Substantia nigra (tissue), 51 donors: ENCODE measurements at places on chromosomes 5 and 9.
A peak's percentile ranks its signal among the peaks of the same experiment; 100 is the strongest.

DNA sequence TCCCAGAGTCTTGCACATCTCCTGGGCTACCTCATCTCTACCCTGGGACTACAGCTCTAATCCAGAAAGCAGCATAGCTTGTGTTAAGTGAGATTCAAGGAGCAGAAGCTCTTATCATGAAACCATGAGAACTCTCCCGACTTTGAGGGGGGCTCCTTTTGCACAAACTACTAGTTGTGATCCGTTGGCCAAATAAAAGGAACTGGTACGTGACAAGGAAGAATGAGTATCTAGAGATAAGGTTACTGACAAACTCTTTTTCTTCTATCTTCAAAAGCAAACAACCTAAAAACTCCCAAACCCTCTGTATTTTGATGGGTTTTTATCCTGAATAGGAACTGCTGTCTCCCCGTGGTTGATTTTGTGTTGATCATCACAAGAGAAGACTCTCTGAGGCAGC is 168.5 kb downstream of the SLC24A2 start:
- DNase-seq, result no peak

- no peak for DNase-seq
Observed at GRCh38 chr5:94267350-94267899, 351.0 kb downstream of the KIAA0825 start.

GRCh38 chr9:11142965-11143738 is 530.4 kb upstream of the PTPRD start:
- DNase-seq, result no peak

GRCh38 chr9:81045658-81046057 is 643.7 kb downstream of the TLE1 start:
- DNase-seq, result no peak

GRCh38 chr9:73154722-73155121 is 3.1 kb downstream of the ANXA1 start:
- DNase-seq, result no peak

DNA sequence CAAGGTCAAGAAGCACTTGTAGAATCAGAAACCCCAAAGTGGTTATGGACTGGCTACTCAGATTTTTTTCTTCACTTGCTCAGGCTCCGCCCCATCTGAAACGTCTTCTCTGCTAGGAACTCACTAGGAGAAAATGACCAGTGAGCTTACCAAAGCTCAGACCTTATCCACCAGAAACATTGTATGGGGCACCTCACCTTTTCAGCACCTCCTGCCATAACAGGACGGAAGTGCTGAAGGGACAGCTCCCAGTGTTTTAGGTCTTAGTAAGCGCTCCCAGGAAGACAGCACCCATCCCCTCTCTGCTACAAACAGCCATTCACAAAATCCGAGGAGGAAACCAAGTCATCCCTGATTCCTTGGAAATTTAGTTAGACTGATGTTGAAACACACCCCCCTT is 1.2 kb upstream of the GABRA1 start:
- no peak for DNase-seq

- DNase-seq, result no peak
Observed at GRCh38 chr9:70402213-70402612, 12.2 kb downstream of the KLF9 start.

DNA sequence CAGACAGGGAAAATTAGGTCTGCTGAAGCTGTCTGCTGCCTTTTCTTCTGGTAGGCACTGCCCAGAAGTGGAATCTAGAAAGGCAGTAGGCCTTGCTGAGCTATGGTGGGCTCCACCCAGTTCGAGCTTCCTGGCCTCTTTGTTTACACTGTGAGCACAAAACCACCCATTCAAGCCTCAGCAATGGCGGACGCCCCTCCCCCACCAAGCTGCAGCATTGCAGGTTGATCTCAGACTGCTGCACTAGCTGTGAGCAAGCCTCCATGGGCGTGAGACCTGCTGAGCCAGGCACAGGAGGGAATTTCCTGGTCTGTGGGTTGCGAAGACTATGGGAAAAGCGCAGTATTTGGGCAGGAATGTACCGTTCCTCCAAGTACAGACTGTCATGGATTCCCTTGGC is 18.5 kb downstream of the AGTPBP1 start:
- DNase-seq, result peak; percentile 7

GRCh38 chr5:67015541-67016191 is 180.9 kb downstream of the CD180 start:
- DNase-seq, result no peak

DNA sequence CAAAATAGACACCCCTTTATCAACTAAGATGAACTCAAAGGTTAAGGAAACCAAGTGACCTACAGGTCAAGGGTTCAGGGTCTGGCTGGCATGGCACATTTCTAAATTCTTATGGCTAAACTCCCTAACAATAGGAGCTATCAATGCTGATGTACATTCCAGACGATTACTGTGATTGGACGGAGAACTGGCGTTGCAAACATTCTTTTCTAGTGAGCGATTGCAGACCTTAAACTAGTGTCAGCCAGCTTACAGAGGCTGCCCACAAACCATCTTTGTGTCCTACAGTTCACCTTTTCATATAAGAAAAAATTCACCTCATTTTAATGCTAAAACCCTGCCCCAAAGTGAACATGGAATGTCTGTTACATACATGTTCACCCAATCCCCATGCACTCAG is 382.9 kb downstream of the MAT2B start:
- DNase-seq, result no peak

DNA sequence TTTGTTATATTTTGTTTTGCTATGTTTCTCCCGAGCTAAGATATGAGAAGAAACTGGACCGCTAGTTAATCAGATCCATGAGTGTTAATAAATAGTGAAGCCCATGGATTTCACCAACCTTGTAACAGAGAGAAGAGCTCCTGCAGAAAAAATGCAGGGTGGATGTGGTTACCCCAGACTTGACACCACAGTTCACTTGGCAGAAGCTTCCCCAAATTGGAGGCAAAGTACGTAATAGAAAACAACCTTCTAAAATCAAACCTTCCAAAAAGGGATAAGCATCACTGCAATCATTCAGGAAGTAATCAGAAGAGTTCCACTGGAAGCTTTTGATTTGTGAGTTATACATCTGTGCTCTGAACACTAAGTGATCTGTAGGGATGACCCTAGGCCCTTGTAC is 267.5 kb downstream of the ACTL7B start:
- no peak for DNase-seq

DNA sequence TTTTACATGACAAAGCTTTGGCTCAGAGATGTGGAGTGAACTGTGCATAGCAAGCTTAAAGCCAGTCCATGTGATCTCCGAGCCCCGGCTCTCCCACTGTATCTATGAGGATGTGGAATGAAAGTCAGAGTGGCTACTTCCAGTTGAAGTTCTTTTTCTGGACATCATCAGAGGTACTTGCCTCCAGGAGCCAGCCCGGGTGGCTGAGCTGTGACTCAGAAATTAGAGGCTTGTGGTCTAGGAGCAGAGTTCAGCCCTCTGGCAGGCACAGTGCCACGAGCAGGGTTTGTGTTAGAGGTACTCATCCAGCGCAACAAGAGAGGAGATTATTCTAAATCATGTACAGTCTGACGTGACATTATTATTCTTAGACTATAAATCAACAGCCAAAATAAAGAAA is 322.5 kb downstream of the CDK5RAP2 start:
- no peak for DNase-seq

- no peak for DNase-seq
Observed at GRCh38 chr9:97366889-97367288, 45.0 kb upstream of the TDRD7 start.
